ENCODE measurements at places on chromosomes 16 and 17. TPM values are rescaled to one million over a fixed set of nuclear protein-coding genes. Genes with fewer than 3 reads are reported as not detected.

The TRPV3 gene
- 1.2 TPM for total RNA-seq

The TMEM235 gene
- not detected for total RNA-seq

The PRM3 gene
- total RNA-seq, result not detected

The SPEM1 gene
- not detected for total RNA-seq

The DOC2A gene
- not detected for total RNA-seq

The TBC1D3I gene
- not detected for total RNA-seq

The FAM20A gene
- total RNA-seq, result 17.0 TPM

The PLXDC1 gene
- 13.3 TPM for total RNA-seq

The HS3ST3B1 gene
- 2.4 TPM for total RNA-seq

The UNK gene
- 42.1 TPM for total RNA-seq

The TEX19 gene
- total RNA-seq, result not detected

The ATP6V0C gene
- 26.4 TPM for total RNA-seq

The PRR29 gene
- total RNA-seq, result 0.17 TPM

The FBF1 gene
- total RNA-seq, result 8.8 TPM

The CACNG1 gene
- total RNA-seq, result not detected

The NTN1 gene
- total RNA-seq, result 1.3 TPM

The TNRC6A gene
- 61.0 TPM for total RNA-seq

The CMTM3 gene
- 101 TPM for total RNA-seq

The SHCBP1 gene
- total RNA-seq, result 2.4 TPM

The BIRC5 gene
- total RNA-seq, result not detected

The ACBD4 gene
- 8.5 TPM for total RNA-seq

The LGALS9B gene
- not detected for total RNA-seq

The MARCHF10 gene
- total RNA-seq, result not detected

The VASN gene
- total RNA-seq, result 16.0 TPM

The ANKFN1 gene
- not detected for total RNA-seq

The NPIPA8 gene
- not detected for total RNA-seq

The PRR11 gene
- total RNA-seq, result 4.8 TPM

The ST6GALNAC1 gene
- total RNA-seq, result 0.51 TPM

The HS3ST4 gene
- total RNA-seq, result not detected

The DDX42 gene
- total RNA-seq, result 131 TPM

The TUBB3 gene
- total RNA-seq, result 1.8 TPM

The TBC1D3B gene
- total RNA-seq, result 2.9 TPM

The CHST5 gene
- total RNA-seq, result 0.19 TPM

The OTOP3 gene
- total RNA-seq, result not detected

The NPTX1 gene
- not detected for total RNA-seq

The CCL5 gene
- total RNA-seq, result 0.82 TPM

The TBC1D3H gene
- not detected for total RNA-seq

The FBXL16 gene
- not detected for total RNA-seq

The GPR142 gene
- 0.22 TPM for total RNA-seq

The PRSS36 gene
- total RNA-seq, result 2.6 TPM

The TBC1D3G gene
- not detected for total RNA-seq

The ATP2A3 gene
- 2.3 TPM for total RNA-seq

The PYY gene
- total RNA-seq, result not detected

The NOTUM gene
- total RNA-seq, result not detected

The VTN gene
- 0.85 TPM for total RNA-seq

The PTX4 gene
- not detected for total RNA-seq

All from subcutaneous adipose tissue (tissue), 4 donors.